ENCODE measurements at places on chromosomes 7 and 10.

DNA sequence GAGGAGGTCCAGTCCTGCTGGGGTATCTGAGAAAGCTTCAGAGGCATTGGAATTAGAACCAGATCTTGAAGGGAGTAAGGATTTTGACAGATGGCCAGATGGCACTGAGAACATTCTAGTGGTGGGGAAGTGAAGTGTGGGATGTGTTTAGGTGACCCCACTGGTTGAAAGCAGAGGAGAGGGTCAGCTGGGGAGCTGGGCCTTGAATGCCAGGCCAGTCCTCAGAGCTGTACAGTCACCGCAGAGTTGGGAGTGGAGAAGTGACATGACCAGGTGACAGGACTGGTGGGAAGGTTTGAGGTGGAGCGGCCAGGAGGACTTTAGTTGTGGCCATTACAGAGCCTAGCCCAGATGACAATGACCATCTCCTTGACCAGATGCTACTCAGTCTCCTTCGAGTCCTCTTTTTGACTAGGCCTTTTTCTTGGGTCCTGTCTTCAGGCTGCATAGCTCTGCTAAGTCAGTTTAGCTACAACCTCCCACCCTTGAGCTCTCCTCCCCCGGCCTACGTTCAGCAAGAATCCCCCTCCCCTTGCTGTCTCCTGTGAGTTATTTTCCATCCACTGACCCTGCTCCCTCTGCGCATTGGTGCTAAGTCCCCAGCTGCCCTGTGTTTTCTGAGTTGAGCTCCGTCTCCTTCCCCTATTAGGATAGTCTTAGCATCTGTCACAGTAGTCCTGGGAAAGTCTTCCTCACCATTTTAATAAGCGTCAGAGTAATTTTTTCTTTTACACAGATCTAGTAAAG, 56.3 kb downstream of the CCNY start:
- DNase-seq = no peak

DNA sequence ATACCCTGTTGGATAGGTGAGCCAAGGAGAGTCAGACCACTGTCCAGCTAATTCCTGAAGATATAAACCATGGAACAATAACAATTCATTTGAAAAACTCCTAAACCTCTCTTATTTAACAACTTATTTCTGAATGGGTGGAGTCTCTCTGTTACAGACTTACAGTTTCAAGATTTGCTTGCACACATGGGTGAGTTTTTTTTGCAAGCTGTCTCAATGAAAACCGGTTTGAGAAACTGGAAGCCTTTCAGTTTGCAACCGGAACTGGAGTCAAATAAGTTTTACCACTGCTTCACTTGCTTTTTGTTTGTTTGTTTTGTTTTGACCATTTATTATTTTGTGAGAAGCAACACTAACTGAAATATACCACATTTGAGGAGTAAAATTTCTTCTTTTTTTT, 243.8 kb downstream of the MTERF1 start:
- DNase-seq = no peak

GRCh38 chr7:112162142-112162766, 43.9 kb downstream of the DOCK4 start:
- no peak for DNase-seq

- DNase-seq = no peak
Measured at GRCh38 chr7:156628562-156628961, 12.0 kb upstream of the RNF32 start.

GRCh38 chr7:44329081-44329480, 3.7 kb upstream of the CAMK2B start:
- no peak for DNase-seq

DNA sequence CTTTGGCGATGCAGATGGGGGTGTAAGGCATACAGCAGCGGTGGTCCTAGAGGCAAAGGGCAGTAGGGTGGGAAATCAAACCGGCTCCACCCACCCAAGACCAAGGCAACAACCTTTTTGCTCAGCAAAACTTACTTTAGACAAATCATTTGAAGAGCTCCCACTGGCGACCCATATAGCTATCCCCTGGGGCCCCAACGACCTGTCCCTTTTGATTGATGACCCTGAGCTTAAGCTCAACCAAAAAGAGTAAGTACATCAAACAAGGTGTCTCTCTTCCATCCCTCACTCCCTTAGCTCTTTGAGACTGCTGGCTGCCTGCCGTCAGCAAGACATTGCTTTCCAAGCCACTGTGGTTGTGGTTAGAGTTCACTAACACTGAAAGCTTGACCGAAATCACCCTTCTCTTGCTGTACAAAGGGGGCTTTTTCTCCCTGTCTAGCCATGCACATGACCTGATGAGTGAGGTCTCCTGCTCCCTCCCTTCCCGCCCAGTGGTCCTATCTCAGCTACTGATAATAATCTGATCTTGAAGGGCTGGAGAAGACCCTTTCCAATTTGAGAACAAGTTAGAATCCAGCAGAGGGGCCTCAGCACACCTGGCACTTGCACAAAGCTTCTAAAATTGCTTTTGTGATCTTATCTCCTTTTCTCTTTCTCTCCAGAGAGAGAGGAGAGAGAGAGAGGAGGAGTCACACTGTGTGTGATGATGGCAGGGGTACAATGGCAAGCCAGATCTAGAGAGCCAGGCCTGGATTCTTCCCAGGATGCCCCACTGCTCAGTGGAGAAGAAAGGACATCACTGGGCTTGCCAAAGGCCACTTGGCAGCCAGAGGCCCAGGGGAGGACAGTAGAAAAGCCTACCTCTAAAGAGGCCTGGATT, 42.2 kb downstream of the XPNPEP1 start:
- DNase-seq = no peak

GRCh38 chr7:132486274-132486610, 90.0 kb downstream of the PLXNA4 start:
- no peak for DNase-seq

DNA sequence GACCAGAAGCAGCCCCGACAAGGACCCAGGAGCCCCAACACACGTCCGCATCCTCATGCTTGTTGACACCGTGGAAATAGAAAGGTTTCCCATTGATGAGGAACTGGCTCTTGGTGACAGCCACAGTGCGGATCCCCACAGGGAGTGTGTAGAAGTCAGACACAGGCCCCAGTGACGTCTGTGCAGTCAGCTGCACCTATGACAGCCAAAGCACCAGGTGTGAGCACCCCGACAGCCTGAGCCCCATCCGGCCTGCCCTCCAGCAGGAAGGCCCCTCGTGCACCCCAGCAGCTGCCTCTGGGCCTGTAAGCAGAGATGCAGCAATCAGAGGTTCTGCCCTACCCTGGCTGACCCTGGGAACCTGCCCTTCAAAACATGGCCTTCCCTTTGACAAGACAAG, 7.1 kb downstream of the GUSB start:
- DNase-seq = no peak

- no peak for DNase-seq
Measured at GRCh38 chr7:157008206-157009169, 2.0 kb downstream of the MNX1 start.

- peak; percentile 61 for DNase-seq
Measured at GRCh38 chr10:126502441-126502840, 114.2 kb upstream of the ADAM12 start.

GRCh38 chr10:53601260-53601875, 828.8 kb upstream of the MBL2 start:
- peak; percentile 47 for DNase-seq

DNA sequence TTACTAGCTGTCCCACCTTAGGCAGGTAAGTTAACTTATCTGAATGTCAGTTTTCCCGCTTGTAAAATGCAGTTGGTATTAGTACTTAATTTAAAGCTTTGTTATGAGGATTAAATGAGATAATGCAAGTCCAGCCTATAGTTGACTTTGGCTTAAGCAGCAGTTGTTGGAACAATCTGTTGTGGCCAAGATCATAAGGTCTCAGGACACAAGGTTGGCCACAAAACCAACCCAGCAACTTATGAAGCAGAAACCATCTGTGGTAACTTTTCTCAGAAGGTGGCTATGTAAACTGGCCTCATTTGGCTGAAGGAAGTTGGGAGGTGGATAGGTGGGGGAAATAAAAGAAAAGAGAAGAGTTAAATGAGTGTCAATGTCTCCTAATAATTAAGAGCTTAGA, 29.4 kb downstream of the ENTPD1 start:
- no peak for DNase-seq

- DNase-seq = no peak
Measured at GRCh38 chr10:122454603-122455080, at the start of gene ARMS2. TSS of gene ARMS2 (plus strand) at chr10:122454653. CDS start at chr10:122454728, 75 bp downstream.

- no peak for DNase-seq
Measured at GRCh38 chr10:109678857-109679256, 244.5 kb downstream of the XPNPEP1 start.

DNA sequence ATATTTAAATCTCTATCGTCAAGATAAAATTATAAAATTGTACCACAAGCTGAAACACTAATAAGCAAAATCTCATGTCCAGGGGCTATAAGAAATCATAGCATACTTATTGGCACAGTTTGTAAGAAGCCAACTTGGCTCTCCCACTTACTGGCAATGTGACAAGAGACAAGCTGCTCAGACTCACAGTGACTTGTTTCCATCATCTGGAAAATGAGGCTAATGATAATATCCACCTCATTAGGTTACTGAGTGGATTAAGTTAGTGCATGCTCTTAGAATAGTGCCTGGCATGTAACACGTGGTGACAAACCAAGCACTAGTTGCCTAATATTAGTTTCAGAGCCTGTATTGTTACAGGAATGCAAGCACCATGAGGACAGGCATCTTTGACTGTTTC, 234.4 kb downstream of the GLI3 start:
- no peak for DNase-seq

DNA sequence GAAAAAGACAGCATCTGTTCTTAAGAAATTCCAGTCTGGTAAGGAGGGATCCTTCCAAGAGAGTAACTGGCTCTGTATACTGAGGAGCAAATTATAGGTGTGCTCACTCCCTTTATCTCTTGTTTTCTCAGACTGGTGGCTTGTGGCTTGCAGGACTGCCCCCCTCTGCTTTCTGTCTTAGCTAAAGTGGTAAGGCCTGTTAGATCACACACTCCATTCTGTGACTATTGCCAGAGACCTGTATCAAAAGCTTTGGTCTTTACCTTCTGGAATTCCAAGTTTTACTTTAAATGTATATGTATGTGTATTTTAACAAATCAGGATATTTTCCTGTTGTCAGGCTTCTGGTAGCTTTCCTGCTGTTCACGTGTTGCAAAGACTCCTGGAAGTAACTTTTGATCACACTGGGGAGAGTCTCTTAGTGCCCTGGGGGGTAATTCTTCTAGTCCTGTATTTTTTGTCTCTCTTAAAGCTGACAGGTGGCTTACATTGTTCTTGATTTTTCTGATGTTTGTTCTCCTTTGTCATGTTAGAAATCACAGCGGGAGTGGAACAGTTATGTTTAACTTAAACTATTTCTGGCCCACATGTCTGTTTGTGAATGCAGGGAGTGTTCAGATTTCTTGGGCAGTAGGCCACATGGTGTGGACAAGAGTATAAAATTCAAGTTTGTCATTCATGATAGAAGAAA, 99.0 kb downstream of the PLPP4 start:
- no peak for DNase-seq

DNA sequence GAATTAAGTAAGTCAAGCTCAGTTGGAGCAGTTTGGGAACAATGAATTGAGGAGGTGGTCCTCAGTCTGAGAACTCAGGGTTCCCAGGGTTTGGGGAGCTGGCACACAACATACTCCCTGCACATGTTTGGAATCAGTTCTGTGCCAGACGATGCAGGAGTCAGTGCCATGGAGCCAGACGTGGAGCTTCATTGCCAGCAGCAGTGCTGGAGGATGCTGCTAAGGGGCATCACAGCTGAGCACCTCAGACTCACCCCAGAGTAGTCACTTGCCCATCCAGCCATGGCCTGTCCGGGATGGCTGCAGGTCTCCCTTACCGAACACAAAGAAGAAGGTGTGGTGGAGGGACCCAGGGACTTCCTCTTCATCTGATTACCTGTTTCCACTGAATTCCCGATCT, 7.9 kb downstream of the GIMAP5 start:
- DNase-seq = no peak

DNA sequence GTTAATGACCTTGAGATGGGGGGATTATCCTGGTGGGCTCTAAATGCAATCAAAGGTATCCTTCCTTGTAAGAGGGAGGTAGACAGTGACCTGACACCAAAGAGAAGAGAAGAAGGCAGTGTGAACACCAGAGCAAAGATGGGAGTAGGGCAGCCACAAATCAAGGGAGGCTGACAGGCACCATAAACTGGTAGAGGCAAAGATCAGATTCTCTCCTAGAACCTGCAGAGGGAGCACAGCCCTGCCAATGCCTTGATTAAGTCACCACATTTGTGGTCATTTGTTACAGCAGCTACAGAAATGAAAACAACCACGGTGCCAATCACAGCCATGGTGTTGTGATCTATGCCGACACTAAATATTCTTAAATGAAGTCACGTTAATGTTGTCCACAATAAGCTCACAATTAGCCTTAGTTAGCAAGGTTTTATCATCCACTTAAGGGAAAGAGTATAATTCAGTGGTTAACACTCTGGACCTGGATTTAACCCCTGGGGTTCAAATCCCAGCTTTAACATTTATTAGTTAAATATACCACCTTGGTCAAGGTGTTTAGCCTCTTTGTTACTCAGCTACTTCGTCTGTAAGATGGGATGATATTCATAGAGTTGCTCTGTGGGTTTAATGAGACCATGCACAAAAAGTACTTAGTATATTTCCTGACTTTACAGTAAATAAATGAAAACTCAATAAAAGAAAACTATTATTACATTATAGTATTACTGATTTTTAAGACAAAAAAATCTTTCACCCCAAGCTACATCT, 70.8 kb downstream of the SGMS1 start:
- DNase-seq = no peak

DNA sequence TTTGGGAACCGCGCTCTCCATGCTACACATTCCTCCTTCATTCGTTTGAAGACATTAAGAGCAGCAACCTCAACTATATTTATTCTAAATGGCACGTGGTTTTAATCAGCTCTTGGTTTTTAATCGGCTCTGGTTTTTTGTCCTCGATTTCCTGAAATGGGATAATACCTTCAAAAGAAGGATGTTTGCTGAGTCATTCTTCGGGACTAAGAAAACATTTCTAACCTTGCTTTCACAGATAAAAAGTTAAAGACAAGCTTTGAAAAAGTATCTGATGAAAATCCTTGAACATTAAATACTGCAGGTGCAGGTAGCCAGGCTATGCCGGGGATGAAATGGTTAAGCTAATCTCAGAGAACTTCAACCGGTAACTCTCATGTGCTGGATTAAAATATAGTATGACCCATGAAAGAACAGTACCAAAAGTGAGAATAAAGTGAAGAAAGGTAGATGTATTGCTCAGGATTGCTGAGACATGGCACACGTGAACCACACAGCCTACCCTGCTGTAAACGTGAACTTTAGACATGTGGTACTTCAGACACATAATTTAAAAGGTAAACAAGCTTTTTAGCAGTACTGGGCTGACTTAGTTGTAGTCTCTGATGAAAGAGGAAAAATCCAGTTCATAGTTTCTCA, 89.1 kb downstream of the PTPRN2 start:
- DNase-seq = no peak

- peak; percentile 7 for DNase-seq
Measured at GRCh38 chr7:107045195-107045960, 873 bp downstream of the PRKAR2B start.

- peak; percentile 88 for DNase-seq
Measured at GRCh38 chr7:94620703-94621118, 35.2 kb downstream of the SGCE start.

DNA sequence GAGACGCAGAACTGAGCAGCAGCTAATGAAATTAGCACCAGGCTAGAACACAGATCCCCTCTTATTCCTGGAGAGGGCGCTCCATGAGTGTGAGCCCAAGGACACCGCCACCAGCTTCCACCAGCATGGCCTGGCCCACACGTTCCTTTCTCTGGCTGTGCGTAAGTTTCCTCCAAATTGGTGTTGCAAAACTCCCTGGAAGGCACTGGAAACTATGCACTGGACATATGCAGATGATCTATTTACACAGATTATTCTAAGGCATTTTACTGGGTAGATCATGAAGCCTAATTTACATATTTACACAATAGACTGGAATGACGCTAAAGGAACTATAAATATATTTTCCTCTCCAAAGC, 455.6 kb upstream of the FOXK1 start:
- no peak for DNase-seq

Measured in GM03348 (cell line).